Activated T-cell treated with anti-CD3 and anti-CD28 coated beads, Interleukin-2, amount 50 U/mL, for 24 hours (primary cell): ENCODE measurements at places on chromosomes 1 and 21.

- no peak for DNase-seq
These were observed 67.4 kb upstream of the PLA2G4A start for GRCh38 chr1:186761358-186761757.

DNA sequence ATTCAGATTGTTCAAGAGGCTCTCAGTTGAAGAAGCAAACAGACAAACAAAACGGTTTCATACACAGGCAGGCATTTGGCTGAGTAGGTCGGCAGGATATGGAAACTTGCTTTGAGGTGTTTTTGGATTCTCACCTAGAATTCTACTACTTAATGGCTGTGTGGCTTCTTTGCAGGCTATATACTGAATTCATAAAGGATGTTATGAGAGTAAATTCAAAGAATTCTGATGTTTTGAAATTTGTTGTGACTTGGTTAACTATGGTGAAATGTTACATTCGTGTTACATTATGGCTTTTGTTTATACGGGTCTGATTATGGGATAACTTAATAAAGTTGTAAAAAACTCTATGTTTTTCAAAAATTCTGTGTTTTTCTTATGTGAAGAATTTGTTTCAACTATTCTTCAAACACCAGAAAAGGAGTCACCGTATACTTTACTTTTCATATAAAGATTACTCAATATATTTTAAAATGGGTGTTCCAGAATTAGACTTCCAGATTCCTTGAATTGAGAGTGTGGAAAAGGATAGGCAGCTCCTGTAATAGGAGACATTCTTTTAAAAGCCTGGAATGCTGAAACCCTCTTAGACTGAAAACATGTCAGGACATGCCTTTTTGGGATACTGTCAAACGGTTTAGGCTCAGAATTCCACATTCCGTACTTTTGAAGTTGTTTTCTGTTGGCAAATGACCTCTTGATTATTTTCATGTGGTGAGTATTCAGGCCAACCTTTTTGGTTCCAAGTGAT, 8.2 kb upstream of the IRF2BP2 start:
- DNase-seq = no peak

GRCh38 chr1:151918819-151919610, 9.7 kb upstream of the THEM4 start:
- DNase-seq = no peak

- DNase-seq = no peak
These were observed 51.5 kb downstream of the SYT2 start for GRCh38 chr1:202658769-202659168.

DNA sequence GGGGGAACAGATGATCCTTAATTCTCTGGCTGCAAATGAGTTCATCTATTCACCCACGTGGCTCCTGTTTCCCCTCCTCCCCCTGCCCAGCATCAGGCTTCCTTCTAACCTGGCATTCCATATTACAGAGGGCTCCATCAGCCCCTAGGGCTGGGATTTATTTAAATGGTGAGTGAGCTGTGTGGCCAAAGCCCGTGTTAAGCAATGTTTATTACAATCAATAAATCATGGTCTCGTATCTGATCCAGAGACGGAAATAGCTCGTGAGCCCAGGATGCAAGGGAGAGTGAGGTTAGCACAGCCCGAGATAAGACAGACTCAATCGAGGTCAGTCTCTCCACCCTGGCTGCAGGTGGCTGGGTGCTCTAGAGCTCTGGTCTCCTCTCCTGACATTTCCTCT, 43.1 kb upstream of the IGSF21 start:
- DNase-seq = no peak
